HFF-Myc (cell line): ENCODE measurements at places on chromosomes 2 and 18.

DNA sequence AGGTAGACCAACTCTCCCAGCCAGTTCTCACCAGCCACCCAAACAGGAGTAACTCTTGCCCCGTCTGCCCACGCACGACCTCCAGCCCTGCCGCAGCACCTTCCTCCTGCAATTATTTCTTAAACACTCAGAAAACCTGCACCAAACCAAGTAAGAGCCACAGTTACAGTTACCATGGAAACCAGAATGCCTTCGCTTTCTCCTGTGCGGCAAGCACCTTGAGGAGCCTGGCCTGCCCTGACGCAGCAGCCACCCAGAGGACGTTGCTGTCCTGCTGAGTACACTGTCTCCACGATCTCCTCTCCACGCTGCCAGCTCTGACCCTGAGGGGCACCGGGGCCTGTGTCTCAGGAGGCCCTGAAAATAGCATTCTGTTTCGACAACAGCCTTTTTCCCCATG lies 94.3 kb upstream of the SMIM21 start:
- no peak for DNase-seq

DNA sequence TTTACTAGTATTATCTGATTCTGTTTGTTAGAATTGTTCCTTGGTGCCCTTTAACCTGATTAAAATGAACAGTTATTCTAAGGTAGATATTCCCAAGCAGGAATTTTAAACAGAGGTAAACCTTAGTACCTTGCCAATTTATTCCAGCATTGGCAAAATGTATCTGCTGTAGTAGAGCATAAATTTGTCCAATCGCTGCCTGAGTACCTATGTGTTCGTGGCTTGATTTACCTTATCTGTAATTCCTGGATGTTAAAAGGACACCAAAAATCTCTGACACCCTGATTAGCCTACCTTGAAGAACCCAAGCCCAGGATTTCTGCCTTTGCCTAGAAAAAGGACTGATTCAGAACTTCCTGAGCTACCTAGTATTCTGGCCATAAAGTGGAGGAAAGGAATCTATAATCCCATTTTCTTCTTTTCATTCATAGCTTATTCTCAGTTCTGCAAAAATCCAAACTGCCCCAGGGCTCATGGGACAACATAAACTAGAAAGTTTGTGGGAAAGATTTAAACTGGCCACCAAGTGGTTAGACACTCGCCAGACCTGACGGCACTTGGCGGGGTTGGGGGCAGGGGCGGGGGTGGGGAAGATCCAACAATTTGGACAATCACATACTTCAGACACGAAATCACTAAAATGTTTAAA lies 16.2 kb upstream of the ZCCHC2 start:
- no peak for DNase-seq

- DNase-seq = no peak
Measured at GRCh38 chr2:172878260-172878659, 142.6 kb downstream of the RAPGEF4 start.

- DNase-seq = no peak
Measured at GRCh38 chr18:31401156-31402025, 24.8 kb downstream of the DSG4 start.

GRCh38 chr18:49968644-49969309 lies 155.4 kb upstream of the ACAA2 start:
- DNase-seq = no peak

GRCh38 chr18:62033207-62033606 lies 140.4 kb upstream of the RNF152 start:
- DNase-seq = no peak

GRCh38 chr2:184589261-184589660 lies 9.1 kb upstream of the ZNF804A start:
- no peak for DNase-seq

GRCh38 chr2:187369471-187369870 lies 78.6 kb downstream of the CALCRL start:
- DNase-seq = no peak

DNA sequence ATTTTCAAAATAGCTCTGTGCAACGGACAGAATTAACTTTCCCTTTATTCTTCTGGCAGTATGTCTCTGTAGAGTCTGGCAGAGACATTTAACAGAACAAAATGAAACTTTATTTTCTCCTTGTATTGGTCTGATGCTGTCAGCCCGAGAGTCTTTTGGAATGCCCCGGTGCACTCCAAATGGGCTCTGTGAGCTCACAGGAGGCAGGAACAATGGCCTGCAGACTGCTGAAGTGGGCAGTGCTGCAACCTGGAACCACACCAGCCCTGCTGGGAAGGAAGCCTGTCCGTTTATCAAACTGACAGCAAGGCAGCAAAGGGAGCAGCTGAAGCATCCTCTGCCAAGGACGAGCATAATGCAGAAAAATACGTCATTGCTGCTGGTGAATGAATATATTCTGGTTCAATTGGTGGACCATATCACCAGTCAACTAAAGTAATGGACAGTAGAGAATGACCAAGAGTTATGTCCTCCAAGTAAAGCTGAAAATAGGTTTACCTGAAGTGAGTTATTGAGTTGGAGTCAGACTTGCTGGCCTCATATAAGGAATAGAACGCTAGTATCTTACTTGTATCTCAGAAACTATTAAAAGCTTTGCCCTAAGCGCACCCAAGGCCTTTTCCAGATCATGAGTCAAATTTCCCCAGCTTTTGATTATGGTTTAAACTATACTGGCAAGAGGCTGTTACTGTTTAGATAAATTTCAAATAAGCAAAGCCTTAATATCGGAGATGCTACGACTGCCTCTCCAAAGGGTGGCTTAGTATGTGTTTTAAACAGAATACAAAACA lies 207.6 kb upstream of the TANK start:
- no peak for DNase-seq

DNA sequence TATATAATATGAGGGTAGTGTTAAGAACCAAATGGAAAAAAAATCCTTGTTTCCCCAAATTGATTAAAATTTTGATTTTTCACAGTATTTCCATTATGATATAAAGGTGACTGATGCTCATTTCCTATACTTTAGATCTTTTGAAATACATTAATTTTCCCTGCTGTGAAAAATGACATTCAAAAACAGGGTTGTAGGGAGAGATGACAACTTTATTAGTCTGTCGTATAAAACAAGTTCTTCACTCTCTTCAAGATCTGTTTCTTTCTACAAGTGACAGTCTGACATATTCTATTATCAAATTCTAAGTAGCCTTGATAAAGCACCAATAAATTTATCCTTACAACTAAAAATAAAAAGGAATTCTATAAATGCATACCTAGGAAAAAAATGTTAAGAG lies 45.3 kb upstream of the VWC2L start:
- DNase-seq = no peak

DNA sequence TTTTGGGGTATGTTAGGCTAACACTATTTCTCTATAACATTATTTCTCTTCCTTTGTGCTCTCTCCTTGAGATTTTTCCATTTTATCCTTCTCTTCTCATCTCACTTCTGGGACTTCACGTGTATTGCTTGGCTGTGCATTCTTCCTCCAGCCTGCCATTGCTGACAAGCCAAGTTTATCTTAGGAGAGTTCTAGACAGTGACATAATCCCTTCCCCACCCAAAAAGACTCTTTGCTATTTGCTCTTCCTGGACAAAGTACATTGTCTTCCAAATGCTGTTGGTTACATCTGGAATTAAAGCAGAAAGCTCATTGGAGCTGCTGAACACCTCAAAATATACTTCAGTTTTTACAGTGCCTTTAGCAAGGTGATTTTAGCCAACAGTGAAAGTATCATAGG lies 8.9 kb downstream of the TSPYL6 start:
- no peak for DNase-seq

- DNase-seq = no peak
Measured at GRCh38 chr18:48000701-48001100, 70.2 kb upstream of the SMAD2 start.

GRCh38 chr18:60623331-60623730 lies 250.8 kb upstream of the MC4R start:
- no peak for DNase-seq

DNA sequence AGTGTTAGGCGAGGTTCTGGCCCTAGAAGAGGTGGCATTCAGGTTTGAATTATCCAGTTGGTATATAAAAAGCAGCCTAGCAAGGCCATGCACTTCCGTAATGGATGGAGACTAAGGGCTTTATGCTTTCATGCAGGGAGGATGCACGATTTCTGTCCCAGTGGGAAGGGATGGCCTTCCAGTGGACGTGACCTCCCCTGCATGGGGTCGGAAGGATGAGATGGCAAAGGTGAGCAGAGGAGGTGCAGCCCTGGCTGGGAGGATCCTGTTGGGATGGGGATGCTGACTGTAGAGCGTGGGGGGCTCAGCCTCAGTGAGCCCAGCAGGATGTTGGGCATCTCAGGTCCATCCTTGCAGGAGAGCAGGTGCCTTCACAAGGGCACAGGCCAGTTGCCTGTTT lies 4.8 kb downstream of the ASB18 start:
- DNase-seq = no peak

- no peak for DNase-seq
Measured at GRCh38 chr18:8286303-8286702, 322.9 kb upstream of the RAB12 start.

DNA sequence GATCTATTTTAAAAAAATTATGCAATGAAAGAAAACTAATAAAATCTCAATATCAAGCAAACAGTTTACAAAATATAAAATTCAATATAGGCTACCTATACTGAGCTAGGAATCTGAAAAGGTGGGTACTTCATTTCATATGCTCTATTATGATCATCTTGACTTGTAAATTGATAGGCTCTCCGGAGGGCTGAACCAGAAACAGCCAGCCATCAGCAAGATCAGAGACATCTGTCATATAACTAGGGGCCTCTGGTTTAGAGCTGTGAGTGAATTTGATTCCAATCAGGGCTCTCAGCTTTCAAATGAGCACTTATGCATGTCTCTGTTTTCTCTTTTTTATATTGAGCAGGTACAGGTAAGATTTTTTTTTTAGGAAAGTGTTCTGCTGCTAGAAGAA lies 114.2 kb downstream of the SPHKAP start:
- DNase-seq = no peak

GRCh38 chr2:119517433-119517832 lies 6.8 kb downstream of the SCTR start:
- DNase-seq = no peak

GRCh38 chr2:231541645-231542044 lies 11.4 kb upstream of the NMUR1 start:
- no peak for DNase-seq

GRCh38 chr2:239260546-239261327 lies 140.1 kb downstream of the HDAC4 start:
- DNase-seq = no peak

DNA sequence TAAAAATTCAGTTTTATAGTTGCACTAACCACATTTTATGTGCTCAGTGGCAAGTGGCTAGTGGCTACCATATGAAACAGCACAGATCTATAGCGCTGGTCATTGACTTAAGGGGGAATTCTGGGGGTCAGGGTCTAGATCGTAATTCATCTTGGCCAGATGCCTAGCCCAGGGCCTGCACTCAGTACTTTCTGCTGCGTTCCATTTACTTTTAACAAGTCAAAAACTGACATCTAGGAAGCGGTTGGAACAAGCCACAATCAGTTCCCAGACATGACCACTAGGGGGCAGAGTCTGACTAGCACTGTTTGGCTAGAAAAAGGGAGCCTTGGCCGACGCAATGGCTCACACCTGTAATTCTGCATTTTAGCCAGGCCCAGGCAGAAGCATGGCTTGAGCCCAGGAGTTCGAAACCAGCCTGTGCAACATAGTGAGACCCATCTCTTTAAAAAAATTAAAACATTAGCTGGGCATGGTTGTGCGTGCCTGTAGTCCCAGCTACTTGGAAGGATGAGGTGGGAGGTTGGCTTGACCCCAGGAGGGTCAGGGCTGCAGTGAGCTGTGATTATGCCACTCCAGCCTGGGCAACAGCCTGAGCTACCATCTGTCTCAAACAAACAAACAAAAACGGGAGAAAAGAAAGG lies 9.0 kb upstream of the TMBIM1 start:
- peak; percentile 77 for DNase-seq

DNA sequence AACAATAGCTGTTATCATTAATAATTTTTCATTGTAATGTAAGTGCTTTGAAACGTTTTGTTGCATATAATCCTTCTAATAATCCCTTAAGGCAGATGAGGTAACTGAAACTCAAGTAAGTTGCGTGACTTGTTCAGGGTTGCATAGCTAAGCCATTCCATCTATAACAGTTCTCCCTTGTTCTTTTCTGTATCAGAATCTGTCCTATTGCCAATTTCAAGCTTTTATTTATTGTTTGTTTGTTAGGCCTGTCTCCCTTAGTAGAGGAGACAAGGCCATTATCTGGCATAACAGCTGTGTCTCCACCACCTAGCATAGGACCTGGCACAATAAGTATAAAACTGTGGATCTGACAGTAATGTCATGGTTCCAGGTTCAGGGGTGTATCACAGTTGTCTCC lies 19.4 kb downstream of the BABAM2 start:
- DNase-seq = no peak

DNA sequence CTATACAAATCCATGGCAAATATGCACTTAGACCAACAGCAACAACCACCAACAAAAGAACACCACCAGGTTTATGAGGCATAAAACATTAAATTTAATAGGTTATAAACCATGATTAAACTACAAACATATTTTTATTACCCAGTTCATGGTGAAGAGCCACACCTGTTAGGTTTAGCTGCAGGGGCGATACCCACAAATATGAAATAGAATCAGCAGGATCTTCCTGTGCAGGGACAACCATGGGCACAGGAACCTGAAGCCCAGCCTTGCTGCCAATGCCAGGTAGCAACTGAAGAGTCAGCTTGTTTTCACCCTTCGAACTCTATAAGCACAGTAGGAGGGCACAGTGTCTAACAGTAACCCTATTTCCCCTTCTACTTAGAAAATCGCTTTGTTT lies 675.0 kb downstream of the SATB2 start:
- DNase-seq = no peak

- DNase-seq = no peak
Measured at GRCh38 chr2:98372121-98372520, 25.9 kb downstream of the CNGA3 start.

GRCh38 chr2:46561731-46562450 lies 82.5 kb downstream of the TMEM247 start:
- DNase-seq = no peak

- DNase-seq = no peak
Measured at GRCh38 chr18:65753520-65753919, 2.7 kb downstream of the CDH7 start.

DNA sequence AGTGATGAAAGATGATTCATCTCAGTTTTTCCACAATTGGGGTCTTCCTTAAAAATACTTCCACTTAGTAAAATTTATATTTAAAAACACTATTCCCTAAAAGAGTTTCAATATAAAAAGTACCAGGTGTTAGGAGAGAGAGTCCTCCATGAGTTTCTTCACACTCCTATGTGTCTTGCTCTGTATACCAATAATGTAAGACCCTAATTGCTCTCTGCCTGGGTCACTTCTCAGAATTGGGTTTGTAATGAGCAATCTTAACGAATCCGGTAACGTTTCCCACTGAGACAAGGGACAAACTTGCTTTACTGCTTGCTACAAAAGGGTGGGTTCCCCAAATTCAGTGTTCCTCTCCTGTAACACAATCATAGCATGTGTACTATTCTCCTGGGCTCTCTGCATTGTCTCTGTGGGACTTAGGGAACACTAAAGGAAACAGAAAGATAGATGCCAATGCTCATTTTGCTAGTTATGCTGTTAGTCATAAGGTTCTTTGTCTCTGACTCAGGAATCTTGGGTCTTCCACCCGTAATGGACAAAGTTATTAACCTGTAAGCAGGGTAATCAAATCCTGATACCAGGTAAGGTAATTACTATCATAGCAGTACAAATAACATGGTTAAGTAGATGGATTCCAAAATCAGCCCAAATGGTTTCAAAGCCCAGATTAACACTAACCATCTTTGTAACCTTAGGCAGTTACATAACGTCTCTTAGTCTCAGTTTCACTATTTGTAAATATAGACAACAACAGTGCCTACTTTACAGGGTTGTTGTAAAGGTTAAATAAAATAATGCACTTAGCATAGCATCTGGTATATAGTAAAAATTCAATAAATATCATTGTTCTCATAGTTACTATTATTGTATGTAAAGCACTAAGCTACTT lies 46.3 kb downstream of the ITSN2 start:
- DNase-seq = no peak
